ENCODE measurements at places on chromosomes 2 and 18.

DNA sequence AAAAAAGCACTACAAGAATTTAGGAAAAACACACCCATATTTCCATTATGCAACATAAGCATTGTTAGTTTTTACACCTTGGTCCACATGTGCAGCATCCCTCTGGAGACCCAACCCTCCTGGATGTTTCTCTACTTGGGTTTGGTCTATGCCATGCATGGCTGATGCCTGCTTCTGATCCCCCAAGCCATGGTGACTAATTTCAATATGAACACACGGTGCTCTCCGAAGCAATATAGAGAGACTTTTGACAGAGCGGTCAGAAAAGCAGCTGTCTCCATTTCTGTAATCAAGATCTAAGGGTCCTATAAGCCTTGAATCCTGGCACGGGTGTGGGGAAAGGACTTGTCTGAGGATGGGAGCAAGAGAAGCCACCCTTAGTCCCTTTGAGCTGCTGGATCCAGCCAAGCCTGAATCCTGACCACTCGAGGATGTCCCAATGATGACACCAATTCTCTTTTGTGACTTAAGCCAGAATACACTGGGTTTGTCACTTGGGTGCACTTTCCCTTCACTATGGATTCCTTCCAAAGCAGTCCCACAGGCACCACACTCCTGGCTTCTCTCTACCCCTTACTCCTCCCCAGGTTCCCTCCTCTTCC is 91.5 kb downstream of the ACTR2 start:
- no peak for DNase-seq

- no peak for DNase-seq
Observed at GRCh38 chr2:225471482-225471881, 72.0 kb downstream of the NYAP2 start.

GRCh38 chr2:3302751-3303582 is 74.7 kb downstream of the EIPR1 start:
- no peak for DNase-seq

- no peak for DNase-seq
Observed at GRCh38 chr2:235371018-235371417, 122.8 kb upstream of the AGAP1 start.

DNA sequence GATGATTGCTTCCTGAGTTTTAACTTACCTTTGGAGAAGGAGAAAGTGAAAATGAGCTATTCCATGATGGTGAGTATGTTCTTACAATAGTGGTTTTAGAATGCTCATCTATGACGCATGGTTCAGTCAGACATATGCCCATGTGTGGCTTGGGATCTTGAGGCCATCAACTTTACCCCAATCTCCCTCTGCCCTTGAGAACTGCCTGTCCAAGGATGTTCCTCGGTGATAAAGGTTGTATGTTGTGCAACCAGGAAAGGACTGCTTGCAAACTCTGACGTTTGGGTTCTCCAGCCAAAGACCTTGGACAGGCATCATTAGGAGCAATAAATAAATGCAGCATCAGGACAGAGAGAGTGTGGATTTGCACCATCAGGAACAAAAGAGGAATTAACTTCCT is 165.0 kb downstream of the ZEB2 start:
- DNase-seq: peak; percentile 52

GRCh38 chr18:40407909-40408308 is 1547.1 kb upstream of the PIK3C3 start:
- no peak for DNase-seq

DNA sequence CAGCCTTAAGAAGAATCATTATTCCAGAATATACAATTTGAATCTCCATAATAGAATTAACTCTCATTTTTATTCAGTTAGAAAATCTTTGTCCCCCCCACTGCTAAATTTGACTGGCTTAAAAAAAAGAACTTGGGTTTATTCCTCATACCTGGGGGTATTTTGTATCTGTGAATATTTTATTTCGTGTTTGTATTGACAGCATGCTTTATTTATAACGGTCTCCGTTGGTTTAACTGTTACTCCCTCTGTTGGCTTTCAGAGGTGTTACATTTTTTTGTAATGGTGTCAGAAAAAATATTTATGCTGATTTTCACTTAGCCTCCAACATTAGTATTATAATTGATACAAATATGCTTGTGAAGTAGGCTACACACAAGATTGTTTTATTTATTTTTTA is 109.1 kb downstream of the HAUS1 start:
- no peak for DNase-seq

DNA sequence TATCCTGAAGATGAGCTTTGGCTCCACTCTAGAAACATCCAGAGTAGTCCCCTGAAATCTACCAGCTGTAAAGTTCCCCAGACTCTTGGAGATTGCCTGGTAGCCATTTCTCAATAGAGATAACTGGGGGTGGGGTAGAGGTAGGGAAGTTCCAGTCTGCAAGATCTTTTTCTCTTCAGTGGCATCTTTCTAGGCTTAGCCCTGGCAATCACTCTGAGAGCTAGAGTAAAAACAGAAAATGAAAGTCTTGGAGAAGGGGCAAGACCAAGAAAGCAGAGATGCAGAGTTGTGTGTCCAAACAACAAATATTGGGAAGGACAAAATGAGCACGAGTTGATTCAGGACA is 41.8 kb upstream of the LCLAT1 start:
- DNase-seq: no peak

GRCh38 chr2:228917220-228917619 is 353.9 kb downstream of the PID1 start:
- DNase-seq: peak; percentile 68

- no peak for DNase-seq
Observed at GRCh38 chr2:26769089-26769761, 5.1 kb downstream of the SLC35F6 start.
